ENCODE measurements at places on chromosomes 2 and 18.
A peak's percentile ranks its signal among the peaks of the same experiment; 100 is the strongest.

GRCh38 chr2:37415128-37415820 is 70.8 kb downstream of the QPCT start:
- peak; percentile 53 for DNase-seq

GRCh38 chr2:191846515-191847476 is at the start of gene CAVIN2:
Gene CAVIN2, minus strand, starts transcription at chr2:191847088. Its CDS starts 163 bp downstream, at chr2:191846925.
- DNase-seq, result peak; percentile 85

- DNase-seq, result no peak
Measured at GRCh38 chr2:108591163-108591562, 56.9 kb downstream of the LIMS1 start.

DNA sequence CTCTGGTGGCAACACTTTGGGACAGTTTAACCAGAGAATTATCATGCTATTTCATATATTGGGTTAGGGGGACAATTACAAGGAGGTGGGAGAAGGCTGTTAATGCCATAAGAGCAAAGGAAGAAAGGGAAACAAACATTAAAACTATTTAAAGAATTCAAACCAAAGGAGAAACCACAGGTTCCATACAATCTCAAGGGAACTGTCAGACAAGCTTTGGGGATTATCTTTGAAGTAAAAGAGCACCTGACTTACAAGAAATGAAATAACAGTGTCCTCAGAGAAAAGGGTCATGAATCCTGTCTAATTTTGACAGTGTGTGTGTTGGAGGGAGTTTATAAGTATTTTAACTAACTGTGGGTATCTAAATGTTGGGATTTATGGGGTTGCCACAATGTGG is 44.4 kb downstream of the CERS6 start:
- no peak for DNase-seq

DNA sequence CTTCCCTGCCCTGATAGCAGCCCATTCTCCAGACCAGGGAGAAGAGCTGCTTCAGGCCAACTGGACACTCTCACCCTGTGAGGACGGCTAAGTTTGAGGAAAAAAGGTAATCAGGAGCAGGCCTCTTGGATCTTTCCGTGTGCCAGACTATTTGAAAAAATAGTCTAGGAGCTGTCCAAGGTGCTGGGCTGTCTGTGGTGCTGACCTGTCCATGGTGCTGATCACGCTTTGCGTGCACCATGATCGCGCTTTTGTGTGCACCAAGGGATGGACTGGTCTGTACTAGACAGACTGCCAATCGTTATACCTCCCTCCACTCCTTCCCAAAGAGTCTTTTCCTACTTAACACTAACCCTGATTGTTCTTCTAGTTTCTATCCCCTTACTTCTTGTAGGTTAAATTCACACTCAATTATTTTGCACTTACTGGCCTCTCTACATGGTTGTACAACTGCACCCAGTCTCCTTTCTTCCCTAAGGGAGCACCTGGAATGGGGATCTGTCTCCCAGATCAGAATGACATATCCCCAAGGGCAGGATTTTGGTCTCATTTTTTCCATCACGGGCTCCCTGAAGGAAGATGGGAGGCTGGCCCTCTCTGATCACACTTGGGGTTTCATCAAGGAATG is 295.4 kb downstream of the CELF4 start:
- peak; percentile 61 for DNase-seq

- peak; percentile 12 for DNase-seq
Measured at GRCh38 chr2:143856978-143857377, 662.9 kb downstream of the ZEB2 start.

- no peak for DNase-seq
Measured at GRCh38 chr2:36805635-36806224, 109.2 kb downstream of the VIT start.

- no peak for DNase-seq
Measured at GRCh38 chr2:28427741-28428415, 35.2 kb downstream of the FOSL2 start.

GRCh38 chr18:79336556-79337142 is 59.1 kb upstream of the NFATC1 start:
- DNase-seq, result no peak

DNA sequence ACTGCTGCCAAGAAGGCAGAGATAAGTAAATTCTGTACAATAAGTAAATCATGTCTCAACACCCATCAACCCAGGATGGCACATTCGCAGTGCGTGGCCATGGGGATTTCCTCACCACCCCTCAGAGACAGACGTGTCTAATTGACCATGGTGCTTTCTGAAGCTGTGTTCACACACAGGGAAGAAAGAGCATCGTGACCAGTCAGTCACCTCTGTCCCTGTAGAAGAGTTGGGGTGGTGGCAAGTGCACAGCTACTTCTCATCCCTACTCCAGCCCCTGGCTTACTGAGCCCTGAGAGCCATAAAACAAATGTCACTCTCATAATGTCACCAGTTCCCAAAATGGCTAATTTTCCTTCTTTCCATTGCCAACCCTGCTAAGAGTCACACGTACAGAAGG is 31.3 kb upstream of the MLPH start:
- no peak for DNase-seq

GRCh38 chr2:71878626-71879508 is 268.8 kb downstream of the CYP26B1 start:
- DNase-seq, result no peak

DNA sequence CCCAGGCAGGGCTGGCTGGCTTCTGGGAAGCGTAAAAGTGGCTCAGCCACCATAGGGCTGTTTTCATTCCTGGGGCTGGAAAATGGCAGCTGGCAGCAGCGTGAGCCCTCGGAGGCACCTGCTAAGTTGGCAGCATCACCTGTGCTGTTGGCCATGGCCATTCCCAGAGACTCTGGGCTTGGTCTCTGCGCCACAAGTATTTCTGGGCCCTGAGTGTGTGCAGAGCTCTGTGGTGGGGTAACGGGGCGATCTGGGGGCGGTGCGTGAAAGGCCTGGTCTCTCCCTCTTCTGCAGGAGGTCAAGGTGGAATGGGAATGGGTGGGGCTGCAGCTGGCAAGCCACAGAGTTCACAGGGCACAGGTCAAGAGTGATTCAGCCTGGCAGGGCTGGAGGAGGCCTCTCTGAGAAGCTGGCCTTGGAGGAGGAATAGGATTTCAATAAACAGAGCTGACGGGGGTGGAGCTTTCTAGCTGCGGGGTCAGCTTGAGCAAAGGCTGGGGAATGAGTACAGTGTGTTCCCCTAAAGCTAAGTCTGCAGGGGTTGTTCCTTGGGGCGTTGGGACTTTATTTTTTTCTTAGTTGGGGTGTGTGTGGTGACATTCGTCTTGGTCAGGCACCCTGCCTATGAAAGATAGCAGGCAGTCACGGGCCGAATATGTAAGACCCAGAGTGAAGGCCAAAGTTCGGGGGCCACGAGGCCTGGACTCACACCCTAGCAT is 10.3 kb upstream of the NTSR2 start:
- DNase-seq, result peak; percentile 12

DNA sequence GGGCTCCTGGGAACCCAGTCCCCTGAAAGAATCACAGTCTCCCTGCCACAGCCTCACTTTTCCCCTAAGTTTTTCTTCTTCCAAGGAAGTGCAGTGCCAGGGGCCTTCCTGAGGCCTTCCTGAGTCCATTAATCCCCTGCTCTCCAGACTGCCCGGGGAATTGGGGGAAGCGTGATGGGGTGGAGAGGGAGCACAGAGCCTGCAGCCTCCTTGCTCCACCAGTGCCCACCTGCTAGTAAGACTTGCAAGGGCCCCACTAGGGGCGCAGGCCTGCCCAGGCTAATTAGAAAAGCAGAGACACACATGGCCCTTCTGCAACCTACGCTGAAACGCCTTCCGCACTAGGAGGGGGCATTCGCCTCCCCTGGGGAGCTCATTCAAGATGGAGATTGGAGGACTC is 110.6 kb downstream of the MRO start:
- DNase-seq, result no peak

GRCh38 chr2:120871881-120872620 is 136.4 kb downstream of the GLI2 start:
- no peak for DNase-seq

DNA sequence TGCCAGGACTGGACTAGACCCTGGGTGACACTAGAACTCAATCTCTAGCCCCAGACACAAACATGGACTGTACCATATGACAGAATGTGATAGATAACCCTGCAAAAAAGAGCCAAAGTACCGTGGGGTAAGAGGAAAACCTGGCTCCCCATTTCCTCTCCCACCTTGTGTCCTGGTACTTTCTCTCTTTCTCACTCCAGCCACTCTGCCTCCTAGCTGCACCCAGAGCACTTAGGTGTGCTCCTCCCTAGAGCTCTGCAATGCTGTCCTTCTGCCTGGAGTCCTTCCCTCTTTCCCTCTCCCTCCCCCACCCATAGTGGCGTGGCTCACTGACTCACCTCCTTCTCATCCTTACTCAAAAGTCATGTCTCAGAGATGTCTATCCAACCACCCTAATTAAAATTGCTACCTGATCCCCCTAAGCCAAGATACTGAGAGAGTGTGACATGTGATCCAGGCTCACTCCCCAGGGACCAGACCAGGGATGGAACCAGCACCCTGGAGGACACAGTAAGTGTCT is 171.3 kb downstream of the LOXHD1 start:
- DNase-seq, result no peak

GRCh38 chr2:64655018-64655664 is 1.4 kb upstream of the SERTAD2 start:
- peak; percentile 33 for DNase-seq

GRCh38 chr2:181104512-181105115 is 124.2 kb downstream of the UBE2E3 start:
- peak; percentile 87 for DNase-seq

GRCh38 chr2:223050188-223050587 is 1.8 kb upstream of the KCNE4 start:
- no peak for DNase-seq

DNA sequence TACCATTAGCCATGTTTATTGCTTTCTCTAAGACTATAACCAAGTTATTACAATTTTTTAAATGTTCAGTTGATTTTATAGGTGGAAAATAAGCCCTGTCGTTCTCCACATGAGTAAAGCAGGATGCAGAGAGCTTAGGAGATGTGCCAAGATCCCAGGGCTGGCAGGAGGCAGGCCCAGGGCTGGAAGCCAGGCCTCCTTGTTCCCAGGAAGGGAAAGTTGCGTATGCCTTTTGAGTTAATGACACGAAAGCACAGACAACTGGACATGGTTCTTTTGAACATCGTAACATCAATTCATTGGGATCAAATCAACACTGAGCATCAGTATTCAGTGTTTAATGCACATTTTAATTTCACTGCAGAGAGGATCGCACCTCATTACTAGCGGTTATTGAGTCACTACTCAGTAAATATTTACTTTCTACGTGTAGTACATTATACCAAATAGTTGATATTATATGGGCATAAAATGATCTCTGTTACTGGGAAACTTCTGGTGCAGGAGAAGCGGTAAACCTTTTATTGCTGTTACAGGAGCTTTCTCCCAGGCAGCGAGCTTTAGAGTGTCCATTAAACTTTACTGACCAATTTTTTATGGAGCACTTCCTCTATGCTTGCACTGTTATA is 60.0 kb downstream of the RNF144A start:
- DNase-seq, result peak; percentile 22

GRCh38 chr2:201482543-201482942 is 31.0 kb downstream of the STRADB start:
- no peak for DNase-seq

DNA sequence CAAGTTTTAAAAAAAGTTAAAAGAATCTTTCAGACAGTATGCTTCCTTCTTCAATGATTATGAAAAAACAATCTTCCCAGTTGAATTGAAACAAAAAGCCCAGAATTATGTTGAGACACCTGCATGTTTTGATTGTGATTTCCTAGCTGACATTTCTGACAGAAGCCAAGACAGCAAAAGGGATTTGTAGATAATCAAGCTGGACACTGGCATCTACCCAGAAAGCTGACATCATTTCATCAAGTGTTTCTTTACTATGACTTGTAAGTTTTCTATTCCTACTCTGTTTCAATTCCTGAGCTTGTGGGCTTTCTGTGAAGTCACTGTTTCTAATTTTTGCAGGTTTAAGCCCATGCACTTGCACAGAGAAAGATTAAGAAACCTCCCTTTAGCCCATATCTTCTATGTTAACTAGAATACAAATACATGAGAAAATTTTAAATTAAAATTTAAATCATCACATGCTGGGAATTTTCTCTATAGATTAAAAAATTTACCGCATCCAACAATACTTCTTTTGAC is 82.9 kb upstream of the CCDC85A start:
- no peak for DNase-seq

DNA sequence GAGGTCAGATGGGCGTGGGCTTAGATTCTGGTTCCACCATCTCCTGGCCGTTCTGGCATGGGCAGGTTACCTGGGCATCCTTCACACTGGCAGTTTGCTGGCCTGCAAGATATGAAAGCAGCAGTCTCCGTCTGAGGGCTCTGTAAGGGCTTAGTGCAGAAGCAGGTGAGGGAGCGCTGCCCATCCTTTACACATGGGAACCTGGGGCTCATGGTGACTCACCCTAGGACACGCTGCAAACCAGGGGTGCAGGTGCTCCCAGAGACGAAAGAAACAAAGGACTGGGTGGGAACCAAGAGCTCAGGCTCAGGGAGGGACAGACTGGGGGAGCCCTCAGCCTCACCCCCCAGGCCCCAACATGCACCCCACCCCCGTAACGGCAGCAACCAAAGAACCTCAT is 10.7 kb upstream of the ID2 start:
- DNase-seq, result no peak

DNA sequence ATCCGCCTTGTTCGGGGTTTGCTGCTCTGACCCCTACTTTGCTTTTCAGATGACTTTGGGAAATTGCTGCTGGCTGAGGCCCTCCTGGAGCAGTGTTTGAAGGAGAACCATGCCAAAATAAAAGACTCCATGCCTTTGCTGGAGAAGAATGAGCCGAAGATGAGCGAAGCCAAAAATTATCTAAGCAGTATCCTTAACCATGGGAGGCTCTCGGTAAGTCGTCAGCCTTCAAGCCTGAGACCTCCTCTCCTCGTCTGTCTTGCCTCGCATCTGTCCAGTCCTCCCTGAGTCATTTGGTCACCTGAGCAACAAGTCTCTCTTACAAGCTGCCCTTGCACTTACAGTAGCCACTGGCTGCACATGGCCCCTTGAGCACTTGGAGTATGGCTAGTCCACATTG is 34.7 kb upstream of the MCFD2 start:
- no peak for DNase-seq

DNA sequence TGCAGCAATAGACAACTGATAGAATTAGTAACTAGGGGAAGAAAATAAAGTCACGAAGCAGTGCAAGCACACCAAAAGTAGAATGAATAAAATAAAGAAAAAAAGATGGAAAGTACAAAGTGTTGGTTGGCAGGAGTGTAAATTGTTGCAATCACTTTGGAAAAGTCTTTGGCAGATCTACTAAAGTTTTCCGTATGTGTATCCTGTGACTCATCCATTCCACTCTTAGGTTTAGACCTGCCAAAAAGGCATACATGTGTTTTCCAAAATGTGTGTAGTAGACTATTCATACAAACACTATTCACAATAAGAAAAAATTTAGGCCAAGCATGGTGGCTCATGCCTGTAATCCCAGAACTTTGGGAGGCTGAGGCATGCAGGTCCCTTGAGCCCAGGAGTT is 282.1 kb upstream of the FSIP2 start:
- DNase-seq, result peak; percentile 37
